Left renal pelvis (tissue), 4 donors: ENCODE measurements at places on chromosomes 12 and 14.

DNA sequence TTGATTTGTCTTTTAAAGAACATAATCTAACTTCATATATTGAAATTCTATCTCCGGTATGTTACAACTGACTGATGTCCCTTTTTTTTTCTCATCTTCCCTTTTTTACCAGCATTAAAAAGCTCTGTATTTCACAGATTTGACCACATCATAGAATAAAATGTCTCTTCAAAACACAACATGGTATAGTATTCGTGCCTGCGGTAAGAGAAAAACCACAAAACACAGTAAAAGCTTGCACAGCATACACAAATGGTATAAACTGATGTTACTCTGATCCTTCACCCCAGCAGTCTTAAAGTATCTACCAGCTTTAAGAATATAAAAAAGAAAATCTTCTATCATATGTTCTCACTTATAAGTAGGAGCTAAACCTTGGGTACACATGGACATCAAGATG lies 83.4 kb downstream of the HECTD1 start:
- DNase-seq, result no peak

- no peak for DNase-seq
These were observed 89.3 kb upstream of the TTC7B start for GRCh38 chr14:90905531-90905930.

GRCh38 chr14:83247924-83248639 lies 1714.4 kb upstream of the SEL1L start:
- no peak for DNase-seq

DNA sequence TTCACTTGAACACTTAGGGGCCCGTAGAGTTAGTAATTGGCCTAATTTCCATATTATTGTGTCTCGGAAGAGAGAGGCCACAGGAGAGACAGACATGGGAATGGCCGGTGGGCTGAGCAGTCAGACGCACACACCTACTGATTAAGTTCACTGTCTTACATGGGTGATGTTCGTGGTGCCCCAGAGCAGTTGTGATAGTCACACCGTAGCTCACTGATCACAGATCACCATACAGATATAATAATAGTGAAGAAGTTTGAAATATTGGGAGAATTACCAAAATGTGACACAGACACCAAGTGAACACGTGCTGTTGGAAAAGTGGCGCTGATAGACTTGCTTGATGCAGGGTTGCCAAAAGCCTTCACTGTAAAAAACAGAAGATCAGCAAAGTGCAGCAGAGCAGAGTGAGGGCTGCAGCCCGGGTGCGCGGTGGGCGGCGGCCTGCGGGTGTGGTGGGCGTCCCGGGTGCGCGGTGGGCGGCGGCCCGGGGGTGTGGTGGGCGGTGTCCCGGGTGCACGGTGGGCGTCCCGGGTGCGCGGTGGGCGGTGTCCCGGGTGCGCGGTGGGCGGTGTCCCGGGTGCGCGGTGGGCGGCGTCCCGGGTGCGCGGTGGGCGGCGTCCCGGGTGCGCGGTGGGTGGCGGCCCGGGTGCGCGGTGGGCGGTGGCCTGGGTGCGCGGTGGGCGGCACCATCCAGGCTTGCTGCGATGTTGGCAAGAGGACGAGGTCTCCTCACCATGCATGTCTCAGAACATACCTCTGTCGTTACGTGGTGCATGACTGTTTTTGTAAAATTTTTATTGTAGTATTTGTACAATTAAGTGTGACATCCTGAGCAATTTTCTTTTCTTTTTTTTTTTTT lies 34.3 kb upstream of the TEX22 start:
- no peak for DNase-seq

- DNase-seq, result no peak
These were observed 194.8 kb downstream of the LRIG3 start for GRCh38 chr12:58725400-58726105.

DNA sequence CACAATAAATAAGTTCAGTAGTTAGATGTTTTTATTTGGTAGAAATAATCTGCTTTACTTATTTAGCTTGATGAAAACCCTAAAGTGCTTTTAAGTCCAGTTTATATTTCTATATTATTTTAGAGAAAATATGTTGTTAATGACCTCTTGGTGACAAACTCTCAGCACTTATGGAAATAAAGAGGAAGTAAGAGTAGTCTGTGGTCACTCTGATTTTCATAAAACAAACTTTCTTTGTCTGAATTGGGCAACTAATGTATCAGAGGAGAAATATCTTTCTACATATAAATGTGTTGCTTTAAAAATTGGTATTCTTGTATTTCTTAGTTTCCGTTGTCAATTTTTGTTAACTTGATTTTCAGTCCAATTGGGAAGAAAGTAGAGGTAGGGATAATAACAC lies 878.9 kb upstream of the SEL1L start:
- DNase-seq, result no peak

DNA sequence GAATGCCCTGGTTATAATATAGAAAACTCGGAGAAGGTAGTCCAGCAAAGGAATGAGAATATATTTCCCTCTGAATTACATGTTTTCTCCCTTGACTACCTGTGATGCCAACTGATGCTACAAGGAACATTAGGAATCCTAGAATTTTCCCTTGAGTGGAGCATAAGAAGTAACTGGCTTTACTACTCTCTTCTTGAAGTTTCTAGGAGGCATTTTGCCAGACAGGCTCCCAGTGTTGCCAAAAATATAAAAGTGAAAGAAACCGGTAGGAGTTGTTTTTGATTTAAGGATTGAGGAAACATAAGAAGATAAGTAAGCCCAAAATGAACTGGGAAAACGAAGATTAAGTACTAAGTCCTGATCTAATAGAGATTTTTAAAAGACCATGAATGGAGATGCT lies 693.4 kb downstream of the NOVA1 start:
- DNase-seq, result no peak

DNA sequence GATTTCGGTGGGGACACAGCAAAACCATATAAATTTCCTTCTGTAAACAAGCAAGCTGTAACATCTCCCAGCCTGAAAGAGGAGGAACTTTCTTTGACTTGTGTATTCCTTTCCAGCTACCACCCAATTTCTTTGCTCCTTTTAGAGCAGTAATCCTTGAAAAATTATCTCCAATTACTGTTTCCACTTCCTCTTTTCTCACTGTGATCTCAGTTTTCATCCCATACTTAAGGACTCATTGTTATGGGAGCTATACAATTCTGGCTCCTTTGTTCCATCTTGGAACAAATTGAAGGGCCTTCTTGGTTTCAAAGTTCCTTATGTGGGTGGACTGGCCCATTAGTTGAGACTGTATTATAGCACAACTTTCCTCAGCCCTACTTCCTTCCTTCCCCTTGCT lies 152.6 kb downstream of the AKAP6 start:
- DNase-seq, result no peak

GRCh38 chr14:36856095-36856878 lies 194.6 kb downstream of the PAX9 start:
- DNase-seq, result no peak

DNA sequence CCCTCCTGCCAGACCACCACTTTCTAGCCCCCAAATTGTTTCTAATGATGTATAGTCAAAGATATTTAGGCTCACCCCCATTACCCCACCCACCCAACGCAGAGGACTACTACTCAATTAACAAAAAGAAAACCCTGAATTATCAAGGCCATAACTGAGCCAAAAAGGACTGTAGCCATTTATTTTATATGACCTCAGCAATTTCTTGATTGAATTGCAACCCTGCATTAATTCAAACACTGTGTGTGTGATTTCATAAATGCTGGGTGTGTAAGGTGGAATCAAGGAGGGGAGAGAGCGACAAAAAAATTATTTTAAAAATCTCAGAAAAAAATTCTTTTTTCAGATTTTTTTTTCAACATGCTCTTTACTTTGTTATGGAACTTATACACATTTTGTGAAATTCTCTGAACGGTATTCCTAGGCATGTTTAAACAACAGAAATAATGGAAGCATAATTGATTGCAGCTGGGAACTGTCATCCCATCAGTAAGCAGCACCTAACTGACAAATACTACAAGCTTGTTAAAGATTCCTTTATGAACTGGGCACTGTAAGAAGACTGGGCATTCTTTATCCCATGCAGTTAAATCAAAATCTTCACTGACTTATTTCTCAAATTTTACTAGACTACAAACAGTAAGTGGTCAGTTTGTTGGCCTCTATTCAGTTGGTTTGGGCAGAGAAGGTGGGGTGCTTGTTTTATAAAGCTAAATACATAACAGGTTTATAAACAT lies 179.1 kb downstream of the SOX5 start:
- DNase-seq, result no peak

- DNase-seq, result no peak
These were observed 8.4 kb upstream of the SFSWAP start for GRCh38 chr12:131702573-131702877.

DNA sequence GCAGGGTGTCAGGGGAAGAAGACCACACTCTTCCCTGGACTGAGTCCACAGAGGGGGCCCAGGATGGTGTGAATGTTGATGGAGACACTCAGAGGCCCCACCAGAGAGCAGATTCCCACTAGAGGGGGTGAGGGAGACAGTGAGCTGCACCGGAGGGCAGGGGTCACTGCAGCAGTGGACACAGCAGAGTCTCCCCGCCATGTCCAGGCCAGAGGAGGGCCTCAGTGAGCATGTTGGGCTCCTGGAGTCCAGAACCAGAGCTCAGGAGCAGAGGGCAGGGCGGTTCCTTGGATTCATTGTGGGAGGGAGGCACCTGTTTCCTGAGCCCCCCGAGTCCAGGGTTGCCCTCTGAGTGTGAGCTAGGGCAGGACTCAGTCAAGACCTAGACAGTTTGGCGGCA lies 1.8 kb upstream of the KRT82 start:
- DNase-seq, result no peak

- DNase-seq, result no peak
These were observed 234.0 kb upstream of the CAND1 start for GRCh38 chr12:67035121-67035520.

GRCh38 chr12:94173660-94174265 lies 25.4 kb downstream of the PLXNC1 start:
- DNase-seq, result no peak

- no peak for DNase-seq
These were observed 52.3 kb upstream of the EGLN3 start for GRCh38 chr14:34003082-34003668.

GRCh38 chr12:1350055-1350933 lies 244.1 kb downstream of the FBXL14 start:
- DNase-seq, result no peak

- DNase-seq, result no peak
These were observed 1.4 kb downstream of the DUSP6 start for GRCh38 chr12:89350630-89351488.

GRCh38 chr12:39186744-39187143 lies 256.2 kb downstream of the KIF21A start:
- DNase-seq, result no peak

DNA sequence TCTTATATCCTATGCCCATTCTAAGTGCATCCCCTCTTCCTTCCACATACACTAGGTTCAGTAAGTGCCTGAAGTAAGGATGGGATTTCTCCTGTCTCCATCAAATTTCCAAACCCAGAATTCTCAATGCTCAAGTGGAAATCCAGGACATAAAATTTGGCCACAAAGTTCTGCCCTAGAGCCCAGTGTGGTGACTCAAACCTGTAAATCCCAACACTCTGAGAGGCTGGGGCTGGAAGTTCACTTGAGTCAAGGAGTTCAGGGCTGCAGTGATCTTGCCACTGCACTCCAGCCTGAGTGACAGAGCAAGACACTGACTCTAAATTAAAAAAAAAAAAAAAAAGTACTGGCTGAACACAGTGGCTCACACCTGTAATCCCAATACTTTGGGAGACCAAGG lies 4.5 kb upstream of the ARF3 start:
- no peak for DNase-seq

DNA sequence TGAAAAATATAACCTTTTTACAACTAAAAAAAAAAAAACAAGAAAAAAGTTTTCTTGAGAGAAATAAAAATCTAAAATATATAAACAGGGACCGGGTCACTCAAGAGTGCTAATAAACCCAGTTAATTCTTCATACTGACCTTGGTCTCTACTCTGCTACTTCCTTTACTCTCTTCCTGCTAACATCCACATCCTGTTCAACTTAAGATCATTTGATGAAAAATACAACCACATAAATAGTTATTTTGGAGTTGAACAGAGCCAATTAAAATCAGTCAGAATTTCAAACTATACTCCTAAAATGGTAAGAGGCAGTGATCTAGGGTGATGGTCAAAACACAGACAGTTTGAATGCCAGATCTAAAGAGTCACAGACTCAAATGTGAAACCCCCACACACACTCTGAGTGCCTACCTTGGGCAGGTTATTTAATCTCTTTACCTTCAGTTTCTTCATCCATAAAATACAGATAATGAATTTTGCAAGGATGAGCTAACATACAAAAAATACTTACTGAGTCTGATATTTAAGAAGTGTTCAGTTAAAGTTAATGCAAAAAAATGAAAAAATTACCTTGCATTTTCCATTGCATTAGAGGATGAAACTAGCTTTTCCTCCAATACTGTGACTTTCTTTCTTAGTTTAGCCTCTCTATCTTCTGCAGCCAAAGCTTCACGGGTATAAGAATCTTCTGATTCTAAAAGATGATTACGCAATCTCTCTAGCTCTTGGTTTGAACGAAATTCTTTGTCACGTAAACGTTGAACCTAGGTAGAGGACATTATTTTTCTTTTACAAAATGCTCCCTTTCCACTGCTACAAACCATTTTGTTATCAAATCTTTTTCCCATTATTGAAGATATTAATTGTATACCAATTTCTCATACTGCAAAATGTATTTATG lies 40.9 kb downstream of the TRIP11 start:
- no peak for DNase-seq

- no peak for DNase-seq
These were observed 183.3 kb upstream of the KITLG start for GRCh38 chr12:88763536-88764100.

- no peak for DNase-seq
These were observed 24.5 kb downstream of the NR1H4 start for GRCh38 chr12:100498141-100498540.

GRCh38 chr12:93179792-93180191 lies 197.9 kb upstream of the NUDT4 start:
- no peak for DNase-seq

- no peak for DNase-seq
These were observed 50.5 kb downstream of the TRAF3 start for GRCh38 chr14:102827716-102828115.

GRCh38 chr12:108734200-108734906 lies 3.0 kb upstream of the CORO1C start:
- DNase-seq, result no peak

GRCh38 chr12:84891106-84891838 lies 21.3 kb downstream of the SLC6A15 start:
- DNase-seq, result no peak

DNA sequence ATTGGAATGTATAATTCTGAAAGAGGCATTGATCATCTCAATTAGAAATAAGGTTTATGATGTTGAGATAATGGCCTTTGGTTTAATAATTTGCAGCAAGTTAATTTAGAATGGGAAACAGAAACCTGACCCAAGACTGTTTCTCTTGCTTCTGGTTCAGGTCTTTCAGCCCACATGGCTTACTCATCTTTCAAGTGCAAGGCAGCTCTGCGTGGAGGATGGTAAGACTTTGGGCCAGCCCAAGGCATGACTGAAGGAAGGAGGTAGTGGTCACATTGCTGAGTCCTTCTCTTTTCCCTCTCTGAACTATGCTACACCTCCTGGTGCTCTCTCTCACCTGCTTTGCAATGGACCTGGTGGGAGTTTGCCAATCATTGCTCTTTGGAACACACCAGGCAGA lies 98.7 kb downstream of the CAND1 start:
- no peak for DNase-seq

- DNase-seq, result peak; percentile 32
These were observed 40.9 kb upstream of the SMUG1 start for GRCh38 chr12:54229624-54230212.

- no peak for DNase-seq
These were observed 22.9 kb upstream of the NR1H4 start for GRCh38 chr12:100450735-100451134.
